ENCODE measurements at places on chromosomes 5 and 9.
A peak's percentile ranks its signal among the peaks of the same experiment; 100 is the strongest.

DNA sequence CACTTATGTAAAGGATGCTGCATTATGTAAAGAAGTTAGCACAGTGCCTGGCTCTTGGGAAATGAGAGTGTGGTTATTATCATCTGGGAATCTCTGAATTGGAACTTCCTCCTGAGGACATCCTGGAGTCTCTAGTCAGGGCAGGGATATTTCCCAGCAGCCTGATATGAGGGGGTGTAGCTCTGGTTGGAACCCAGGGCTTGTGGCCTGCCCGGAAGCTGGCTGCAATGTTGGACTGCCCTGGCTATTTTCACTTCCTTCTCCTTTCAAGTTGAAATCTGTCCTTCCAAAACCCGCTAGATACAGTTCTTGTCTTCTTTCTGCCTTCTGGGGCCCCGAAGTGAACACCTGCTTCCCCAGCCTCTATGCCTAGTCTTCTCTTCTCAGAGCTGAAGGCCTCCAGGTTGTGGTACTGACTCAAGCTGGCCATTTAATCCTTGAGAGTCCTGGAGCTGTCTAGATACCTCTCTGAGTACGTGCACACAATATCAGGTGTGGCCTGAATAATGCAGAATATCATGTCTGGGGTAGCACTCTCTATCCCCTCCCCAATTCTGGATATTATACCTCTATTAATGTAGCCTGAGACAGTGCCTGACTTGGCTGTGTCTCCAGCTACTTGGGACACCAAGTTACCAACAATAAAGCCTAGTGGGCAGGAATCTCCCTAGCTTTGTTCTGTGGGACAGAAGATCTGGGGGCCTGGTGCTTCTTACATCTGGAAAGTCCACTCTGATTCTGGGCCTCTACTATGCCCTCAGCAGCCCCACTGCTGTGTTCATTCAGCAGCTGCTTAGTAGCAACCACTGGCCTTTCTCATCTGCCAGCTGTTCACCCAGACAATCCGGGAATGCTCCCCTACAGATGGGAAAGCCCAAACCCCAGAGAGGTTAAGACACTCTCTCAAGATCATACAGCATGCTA lies 45.0 kb downstream of the SLC6A7 start:
- DNase-seq = peak; percentile 41

- no peak for DNase-seq
These were observed 46.2 kb downstream of the ASS1 start for GRCh38 chr9:130490981-130491380.

DNA sequence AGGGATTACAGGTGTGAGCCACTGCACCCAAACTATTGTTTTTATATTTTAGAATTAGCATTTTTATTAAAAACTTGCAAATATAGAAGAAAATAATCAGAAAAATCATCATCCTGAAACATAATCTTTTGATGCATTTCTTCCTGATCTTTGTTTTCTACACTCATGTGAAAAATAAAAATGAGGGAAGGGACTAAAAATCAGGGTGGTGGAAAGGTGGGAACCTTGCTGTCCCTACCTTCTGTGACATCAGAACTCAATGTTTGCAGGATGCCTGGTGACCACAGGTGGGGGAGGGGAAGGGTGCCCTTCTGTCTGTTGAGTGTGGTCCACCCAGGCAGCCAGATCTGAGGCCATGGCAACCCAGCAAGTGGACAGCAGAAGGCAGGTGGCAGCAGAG lies at the start of gene SMIM23:
SMIM23 (plus strand) TSS at position 301 of the 400 bp plus-strand sequence; CDS start at position 356, 55 bp downstream.
- DNase-seq = no peak

- no peak for DNase-seq
These were observed 585.5 kb downstream of the TLE1 start for GRCh38 chr9:81103597-81104471.

GRCh38 chr9:35871545-35871944 lies 1.3 kb upstream of the OR13J1 start:
- no peak for DNase-seq

DNA sequence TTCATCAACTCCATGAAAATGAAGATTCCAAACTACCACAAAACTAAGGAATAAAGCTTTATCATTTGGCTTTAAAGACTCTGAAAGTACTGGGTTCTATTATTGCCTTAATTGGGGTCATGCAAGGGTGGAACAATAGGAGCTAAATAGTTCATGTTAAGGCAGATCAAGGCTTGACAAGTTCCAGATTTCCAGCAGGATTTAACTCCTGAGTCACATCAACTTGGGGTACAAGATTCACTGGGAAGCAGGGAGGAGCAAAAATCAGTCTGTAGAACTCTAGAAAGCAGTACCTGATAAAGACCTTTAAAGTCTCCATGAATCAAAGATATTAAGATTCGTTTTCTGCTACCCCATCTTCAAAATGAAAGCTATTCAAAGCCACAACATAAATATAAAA lies 41.9 kb upstream of the GLRX start:
- DNase-seq = no peak

- DNase-seq = peak; percentile 73
These were observed 99.4 kb downstream of the C5orf15 start for GRCh38 chr5:133868946-133869518.

GRCh38 chr5:97538912-97539311 lies 355.9 kb upstream of the RIOK2 start:
- peak; percentile 50 for DNase-seq

DNA sequence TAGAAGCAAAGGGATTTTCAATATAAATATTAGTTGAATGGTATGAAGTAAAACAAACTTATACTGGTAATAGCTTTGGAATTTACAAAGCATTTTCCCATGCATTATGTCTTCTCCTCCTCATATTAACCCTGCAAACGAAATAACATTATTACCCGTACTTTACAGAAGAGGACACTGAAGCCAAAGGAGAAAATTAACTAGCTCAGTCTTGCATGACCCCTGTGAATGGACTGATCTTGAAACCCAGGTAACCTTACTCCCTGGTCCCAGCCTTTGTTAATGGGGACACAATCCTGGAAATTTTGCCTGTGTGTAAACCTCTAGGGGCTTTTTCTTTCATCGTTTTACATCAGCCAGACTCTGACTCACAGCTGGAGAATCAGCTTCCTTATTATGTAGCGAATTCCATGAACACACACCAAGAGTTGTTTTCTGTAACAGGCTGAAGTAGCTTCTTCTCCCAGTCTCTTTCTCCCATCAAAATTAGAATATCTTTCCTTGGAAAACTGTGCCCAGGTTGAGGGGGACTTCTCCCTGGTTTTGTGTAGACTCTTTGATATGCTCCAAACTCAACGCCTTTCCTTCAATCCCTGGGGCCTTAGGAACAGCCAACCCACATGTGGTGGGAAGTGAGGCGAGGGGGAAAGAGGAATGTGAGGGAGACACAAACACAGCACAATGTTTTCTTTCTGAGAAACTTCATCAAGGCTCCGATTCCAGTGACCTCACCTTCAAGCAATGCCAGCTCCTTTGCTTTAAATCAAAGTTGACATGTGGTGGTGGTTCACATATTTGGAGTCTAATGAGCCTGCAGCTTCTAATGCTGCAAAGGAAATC lies 480.9 kb upstream of the PAPPA start:
- no peak for DNase-seq

DNA sequence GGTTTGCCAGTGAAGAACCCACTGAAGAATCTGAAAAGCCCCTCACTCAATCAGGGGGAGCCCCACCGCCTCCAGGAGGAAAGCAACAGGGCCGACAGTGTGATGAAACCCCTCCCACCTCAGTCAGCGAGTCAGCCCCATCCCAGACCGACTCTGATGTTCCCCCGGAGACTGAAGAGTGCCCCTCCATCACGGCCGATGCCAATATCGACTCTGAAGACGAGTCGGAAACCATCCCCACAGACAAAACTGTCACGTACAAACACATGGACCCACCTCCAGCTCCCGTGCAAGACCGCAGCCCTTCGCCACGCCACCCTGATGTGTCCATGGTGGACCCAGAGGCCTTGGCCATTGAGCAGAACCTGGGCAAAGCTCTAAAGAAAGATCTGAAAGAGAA lies 92.4 kb downstream of the MAP1B start:
- DNase-seq = no peak

- DNase-seq = no peak
These were observed 18.2 kb downstream of the RUSC2 start for GRCh38 chr9:35508069-35508468.

GRCh38 chr5:126195410-126196100 lies 227.7 kb upstream of the GRAMD2B start:
- DNase-seq = no peak

GRCh38 chr9:6793203-6793602 lies 35.4 kb downstream of the KDM4C start:
- no peak for DNase-seq

DNA sequence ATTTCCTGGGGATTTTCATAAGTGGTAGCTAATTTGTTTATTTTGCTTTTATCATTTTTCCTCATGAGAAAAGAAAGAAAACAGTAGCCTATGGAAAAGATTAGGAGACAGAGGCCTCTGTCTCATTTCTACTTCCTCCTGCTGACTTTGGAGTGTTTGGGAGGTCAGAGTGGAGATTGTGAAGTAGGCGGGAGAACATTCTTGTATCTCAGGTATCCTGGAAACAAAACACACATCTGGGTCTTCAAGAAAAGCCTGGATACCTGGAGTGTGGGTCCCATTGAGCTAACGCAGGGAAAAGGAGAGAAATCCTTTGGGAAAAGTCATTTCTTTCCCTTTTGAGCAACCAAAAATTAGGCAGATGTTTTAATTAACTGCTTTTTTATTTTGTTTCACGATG lies 161.5 kb upstream of the DMAC1 start:
- no peak for DNase-seq

GRCh38 chr5:78699552-78700153 lies 51.1 kb upstream of the LHFPL2 start:
- no peak for DNase-seq

- DNase-seq = no peak
These were observed 13.4 kb downstream of the AK8 start for GRCh38 chr9:132864691-132865090.

DNA sequence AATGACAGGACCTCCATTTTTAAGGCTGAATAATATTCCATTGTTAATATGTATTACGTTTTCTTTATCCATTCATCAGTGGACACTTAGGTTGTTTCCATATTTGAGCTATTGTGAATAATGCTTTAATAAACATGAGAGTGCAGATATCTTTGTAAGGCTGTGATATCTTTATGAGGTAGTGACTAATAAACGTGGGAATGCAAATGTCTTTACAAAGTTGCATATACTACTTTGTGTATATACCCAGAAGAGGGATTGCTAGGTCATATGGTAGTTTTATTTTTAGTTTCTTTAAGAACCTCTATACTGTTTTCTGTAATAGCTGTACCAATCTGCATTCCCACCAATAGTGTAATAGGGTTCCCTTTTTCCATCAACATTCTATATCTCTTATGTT lies 148.7 kb downstream of the FOCAD start:
- DNase-seq = no peak

- no peak for DNase-seq
These were observed 59.6 kb upstream of the ABL1 start for GRCh38 chr9:130775336-130775991.
